ENCODE measurements at places on chromosomes 2 and 18.

DNA sequence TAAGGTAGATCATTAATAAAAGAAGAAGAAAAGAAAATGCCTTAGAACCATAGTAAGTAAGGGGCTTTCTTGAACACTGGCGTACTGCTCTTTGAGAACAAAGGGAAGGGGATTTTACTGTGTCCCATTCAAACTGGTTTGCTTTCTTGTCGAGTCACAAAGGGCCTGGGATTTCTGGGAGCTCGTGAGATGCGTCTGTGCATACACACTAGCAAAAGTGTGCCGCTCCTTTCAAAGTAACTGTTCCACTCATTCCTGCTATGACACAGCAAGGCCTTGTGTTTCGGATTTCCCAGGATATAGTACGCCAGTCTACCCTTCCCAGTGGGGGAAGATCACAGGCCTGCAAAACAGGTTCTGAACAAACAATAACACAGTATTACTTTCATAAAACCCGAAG is 93.0 kb downstream of the KCTD18 start:
- DNase-seq = no peak

DNA sequence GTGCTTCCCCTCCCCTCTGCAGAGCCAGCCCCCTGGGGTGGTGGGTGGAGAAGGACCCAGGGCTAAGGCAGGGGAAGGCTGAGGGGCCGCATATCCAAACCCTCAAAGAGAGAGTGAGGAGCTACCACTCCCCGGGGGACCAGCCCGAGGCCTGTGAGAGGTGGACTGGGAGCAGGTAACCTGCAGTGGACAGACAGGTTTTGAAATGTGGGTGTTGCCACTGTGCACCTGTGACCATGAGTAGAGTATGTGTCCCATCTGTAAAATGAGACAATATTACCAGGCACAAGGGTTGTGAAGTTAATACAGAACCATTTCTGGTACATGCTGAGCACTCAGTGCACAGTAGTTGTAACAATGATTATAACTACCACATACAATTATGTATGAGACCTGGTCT is 51.2 kb upstream of the POMC start:
- no peak for DNase-seq

GRCh38 chr2:63035660-63036059 is 15.0 kb upstream of the OTX1 start:
- no peak for DNase-seq

DNA sequence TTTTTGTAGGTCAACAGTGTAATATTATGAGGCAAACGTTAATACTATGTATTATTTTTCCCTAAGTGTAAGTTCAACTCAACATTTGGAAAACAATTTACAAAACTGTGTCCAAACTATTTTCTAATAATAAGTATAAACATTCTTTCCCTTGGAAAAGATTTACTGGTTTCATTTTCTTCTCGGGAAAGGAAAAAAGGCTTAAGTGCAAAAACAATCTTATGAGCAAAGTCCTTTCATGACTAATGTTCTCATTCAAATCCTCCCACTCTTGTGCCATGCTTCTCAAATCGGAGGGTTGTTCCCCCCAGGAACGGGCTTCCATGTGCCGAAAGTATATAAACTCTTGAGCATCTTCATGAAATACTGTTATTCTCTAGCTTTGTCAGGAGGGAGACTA is 19.8 kb upstream of the L3MBTL4 start:
- no peak for DNase-seq

- no peak for DNase-seq
These were observed 321.8 kb upstream of the SPRED2 start for GRCh38 chr2:65754219-65754618.

GRCh38 chr18:41922841-41923240 is 32.2 kb upstream of the PIK3C3 start:
- DNase-seq = no peak

DNA sequence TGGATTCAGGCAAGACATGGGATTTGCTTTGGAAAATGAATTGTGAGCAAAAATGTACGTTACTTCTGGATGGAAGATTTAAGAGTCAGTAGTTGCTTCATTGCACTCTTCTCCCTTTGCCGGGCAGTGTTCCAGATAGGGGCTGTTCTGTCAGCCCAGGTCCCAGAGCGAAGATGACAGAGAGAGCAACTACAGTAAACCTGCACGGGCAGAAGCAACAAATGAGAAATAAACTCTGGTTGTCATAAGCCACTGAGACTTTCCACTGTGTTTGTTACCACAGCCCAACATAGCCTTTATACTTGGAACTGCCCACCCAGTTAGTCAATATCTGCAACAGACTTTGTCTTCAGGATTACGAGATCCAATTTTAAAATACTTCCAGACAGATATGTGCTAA is 83.3 kb downstream of the CACNB4 start:
- no peak for DNase-seq

DNA sequence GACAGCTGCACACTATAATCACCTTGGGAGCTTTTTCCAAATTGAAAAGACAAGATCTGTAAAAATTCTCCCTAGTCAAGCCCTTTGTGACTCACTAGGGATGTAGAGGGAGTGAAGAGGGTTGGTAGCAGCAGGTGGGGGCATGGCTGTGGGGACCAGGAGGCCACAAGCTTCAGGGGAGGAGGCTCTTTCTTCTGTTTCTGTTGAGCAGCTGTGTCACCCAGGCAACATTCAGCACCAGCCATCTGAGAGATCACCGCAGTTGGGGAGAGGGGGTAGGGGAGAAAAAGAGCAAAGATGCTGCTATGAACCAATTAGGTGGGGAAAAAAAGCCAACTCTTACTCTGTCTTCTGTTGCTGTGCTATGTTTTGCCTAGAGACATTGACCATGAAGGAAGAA is 352.3 kb upstream of the MEIS1 start:
- no peak for DNase-seq

DNA sequence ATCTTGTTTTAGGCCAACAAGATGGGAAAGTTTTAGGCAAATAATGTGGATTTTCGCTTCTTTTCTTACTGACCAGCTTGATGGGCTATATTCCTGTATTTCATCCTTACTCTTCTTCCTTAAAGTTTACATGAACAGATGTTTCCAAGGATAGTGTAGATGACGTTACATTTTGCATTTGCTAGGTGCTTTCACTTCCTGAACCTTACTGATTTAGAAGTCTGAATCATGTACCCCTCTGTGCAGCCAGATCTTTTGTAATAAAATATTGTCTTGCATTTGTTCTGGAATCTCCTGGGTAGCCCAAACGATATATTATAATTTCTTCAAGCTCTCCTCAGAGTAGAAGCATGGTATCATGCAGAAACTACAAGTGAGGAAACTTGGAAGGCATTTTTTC is 93.4 kb downstream of the CALCRL start:
- DNase-seq = no peak

GRCh38 chr2:55087501-55087900 is 37.2 kb upstream of the RTN4 start:
- DNase-seq = no peak

DNA sequence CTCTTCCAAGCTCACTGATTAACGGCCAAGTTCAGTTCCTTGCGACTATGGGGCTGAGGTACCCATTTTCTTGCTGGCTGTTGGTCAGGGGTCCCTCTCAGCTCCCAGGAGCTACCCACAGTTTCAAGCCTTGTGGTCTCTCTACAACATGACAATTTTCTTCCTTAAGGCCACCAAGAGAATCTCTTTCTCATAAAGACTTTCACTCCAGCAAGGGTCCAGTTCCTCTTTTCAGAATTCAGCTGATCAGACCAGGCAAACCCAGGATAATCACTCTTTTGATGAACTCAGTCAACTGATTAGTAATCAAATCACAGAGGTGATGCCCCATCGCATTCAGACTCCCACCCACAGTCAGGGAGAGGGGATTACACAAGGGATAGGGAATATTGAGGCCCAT is 129.7 kb downstream of the IRS1 start:
- no peak for DNase-seq

GRCh38 chr2:237558961-237559641 is 7.3 kb upstream of the PRLH start:
- no peak for DNase-seq

DNA sequence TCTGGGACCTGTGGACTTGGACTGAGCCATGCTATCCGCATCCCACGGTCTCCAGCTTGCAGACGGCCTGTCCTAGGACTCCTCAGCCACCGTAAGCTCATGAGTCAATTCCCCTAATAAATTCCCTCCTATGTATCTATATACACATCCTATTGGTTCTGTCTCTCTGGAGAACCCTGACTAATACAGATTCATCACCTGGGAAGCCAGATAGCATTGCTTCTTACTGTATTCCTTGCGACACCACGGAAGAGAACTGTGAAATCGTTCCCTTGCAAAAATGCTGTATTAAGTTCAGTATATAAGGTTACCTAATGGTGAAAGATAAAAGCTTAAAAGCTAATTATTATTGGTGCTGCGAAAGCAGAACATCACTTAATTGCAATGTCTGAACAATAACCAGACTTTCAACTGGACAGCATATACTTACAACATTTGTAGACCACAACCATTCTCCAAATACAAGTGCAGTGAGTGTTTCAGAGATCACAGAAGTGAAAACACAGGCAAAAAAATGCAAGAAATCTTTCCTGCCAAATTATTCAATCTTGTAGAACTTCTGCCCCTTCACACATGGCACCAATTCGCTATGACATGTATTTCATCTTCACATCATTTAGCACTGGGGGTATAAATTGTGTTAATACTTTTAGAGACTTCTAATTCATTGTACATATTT is 352.9 kb downstream of the TXNL1 start:
- DNase-seq = no peak

DNA sequence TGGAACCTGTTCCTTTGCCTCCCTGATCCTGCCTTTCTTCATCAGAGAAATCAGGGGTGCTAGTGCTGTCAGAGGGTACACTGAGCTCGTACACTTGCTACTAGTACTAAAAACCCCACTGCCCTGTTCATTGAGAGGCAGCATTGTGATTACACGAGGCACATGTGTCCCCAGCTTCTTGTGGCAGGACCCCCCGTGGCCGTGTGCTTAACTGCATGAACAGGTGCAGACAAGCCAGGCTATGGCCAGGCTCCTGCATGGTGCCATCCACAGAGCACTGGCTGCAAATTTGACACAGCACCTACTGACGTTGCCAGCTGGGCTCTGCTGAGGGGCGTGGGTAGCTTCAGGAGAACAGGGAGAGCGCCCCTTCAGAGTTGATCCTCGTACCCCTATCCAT is 248.4 kb downstream of the GLI2 start:
- no peak for DNase-seq

DNA sequence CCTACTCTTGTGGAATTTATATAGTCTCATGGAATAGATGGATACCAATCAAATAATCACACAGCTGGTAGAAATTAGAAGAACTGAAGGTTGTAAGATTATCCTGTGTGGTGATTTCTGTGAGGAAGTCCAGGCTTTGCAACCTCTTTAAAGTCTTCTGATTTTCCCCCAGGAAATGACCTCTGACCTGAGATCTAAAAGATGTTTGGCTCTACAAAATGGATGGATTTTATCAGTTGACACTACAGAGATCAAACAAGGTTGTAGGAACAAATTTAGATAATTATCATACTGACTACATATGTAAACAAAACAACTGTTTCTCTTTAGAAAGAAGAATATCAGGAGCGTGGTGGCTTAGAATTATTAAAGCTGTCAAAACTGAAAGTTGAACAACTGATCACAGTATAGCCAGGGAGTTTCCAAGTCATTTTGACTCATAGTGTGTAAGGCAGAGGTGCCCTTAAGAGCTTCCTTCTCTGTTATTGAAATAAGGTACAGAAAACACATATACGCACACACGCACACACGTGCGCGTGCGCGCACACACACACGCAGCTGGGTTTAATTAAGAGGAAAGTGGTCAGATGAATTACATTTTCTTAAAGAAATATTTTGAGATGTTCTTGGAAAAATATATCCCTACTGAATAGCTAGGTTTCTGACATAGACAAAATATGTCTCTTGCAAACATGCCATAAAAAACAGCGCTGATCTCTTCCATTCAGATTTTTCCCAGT is 35.5 kb upstream of the PELI1 start:
- no peak for DNase-seq

GRCh38 chr2:239548965-239549595 is 148.3 kb upstream of the HDAC4 start:
- DNase-seq = no peak

DNA sequence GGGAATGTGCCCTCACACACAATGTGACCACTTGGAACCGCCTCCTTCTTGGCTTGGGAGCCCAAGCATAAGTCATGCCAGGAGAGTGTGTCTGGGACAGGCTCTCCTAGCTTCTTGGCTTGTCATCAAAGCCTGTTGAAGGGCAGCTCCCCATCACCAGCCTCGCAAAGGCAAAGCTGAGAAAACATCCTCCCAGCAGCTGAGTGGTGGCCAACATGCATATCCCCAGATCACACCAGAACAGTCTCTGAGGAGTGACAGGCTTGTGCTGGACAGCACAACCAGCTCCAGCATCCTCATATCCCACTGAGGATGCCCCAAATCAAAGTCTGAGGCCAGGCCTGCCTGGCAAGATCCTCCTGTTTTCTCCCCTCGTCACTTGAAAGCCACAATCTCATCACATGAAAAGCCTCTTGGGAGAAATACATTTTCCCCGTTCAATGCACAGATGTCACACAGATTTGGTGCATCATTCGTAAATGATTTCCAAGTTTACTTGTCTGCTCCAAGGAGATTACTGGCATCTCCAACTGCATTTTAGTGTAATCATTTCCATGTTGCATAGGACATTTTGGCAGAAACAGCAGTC is 269.3 kb downstream of the TTC32 start:
- no peak for DNase-seq

DNA sequence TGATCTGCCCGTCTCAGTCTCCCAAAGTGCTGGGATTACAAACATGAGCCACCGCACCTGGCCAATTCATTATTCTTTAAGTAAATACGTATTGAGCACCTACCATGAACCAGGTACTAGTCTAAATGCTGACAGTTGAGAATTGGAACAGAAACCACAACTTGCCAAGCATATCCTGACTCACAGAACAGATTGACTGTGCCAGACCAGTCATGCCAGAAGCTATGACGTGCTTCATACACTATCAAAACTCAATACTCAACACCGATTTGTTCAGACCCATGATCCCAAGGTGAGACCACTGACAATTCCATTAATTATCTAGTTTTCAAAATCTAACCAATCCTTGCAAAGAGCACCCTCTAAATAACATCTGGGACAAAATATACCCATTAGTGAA is 148.6 kb downstream of the B3GNT2 start:
- no peak for DNase-seq

DNA sequence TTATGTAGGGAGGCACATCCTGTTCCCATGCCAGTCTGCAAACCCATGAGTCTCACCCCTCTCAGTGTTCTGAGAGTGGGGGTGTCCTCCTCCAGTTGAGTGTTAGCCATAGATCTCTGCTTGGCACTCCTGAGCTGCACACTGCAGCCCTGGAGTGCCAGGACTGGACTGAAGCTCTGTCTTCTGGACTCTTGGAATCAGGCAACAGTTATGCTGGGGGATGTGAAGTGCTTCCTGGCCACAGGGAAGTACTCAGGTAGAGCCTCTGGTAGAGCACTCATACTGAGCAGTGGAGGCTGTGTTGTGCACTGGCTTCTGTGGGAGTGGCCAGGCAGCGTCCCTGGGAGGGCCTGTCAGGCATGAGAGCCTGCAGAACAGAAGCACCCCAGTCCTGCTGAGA is 43.0 kb downstream of the SERPINB7 start:
- no peak for DNase-seq

GRCh38 chr2:45882707-45883602 is 231.5 kb downstream of the PRKCE start:
- no peak for DNase-seq

Measured in activated CD8-positive, alpha-beta memory T cell treated with anti-CD3 and anti-CD28 coated beads for 1 hour (primary cell).